ENCODE measurements at places on chromosomes 11 and 22.

- ATAC-seq: no peak
Measured at GRCh38 chr22:46447906-46448305, 89.5 kb downstream of the CELSR1 start.

GRCh38 chr22:48758881-48759875 is 1068.5 kb downstream of the BRD1 start:
- ATAC-seq: no peak

DNA sequence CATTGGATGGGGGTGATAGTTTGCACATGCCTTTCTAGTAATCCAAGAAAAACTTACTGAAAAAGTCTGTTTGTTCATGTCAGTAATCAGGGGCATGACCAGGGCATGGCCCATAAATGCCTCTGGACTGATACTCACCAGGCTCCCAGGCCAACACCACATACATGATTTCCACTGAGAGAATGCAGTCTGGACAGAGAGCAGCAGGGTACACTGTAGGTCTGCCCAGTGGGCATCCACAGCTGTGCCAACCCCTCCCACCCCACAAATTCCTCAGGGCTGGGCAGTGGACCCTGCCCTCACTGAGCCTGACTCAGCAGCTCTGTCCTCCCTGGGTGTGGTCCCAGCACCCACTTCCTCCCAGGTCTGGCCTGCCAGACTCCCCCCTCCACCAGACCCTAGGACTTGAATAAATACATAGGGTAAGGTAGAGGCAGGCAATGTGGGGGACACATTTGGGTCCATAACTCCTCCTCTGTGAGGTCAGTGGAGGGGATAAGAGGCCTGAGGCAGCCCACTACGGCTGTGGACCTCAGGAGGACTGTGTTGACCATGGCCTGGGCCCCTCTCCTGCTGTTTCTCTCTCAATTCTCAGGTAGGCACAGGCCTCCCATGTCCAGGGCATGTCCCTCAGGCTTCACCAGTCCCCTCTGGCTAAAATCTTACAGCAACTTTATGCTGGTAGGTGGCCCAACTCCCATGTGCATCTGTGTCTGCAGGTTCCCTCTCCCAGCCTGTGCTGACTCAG is 92.2 kb upstream of the TOP3B start:
- ATAC-seq: no peak

- ATAC-seq: no peak
Measured at GRCh38 chr11:65188486-65188885, 6.8 kb downstream of the CAPN1 start.

Measured in activated CD4-positive, CD25-positive, alpha-beta regulatory T cell treated with anti-CD3 and anti-CD28 coated beads, Interleukin-2, amount 50 U/mL, for 24 hours (primary cell).